GM12864 (cell line): ENCODE measurements at places on chromosomes 7 and 10.
A peak's percentile ranks its signal among the peaks of the same experiment; 100 is the strongest.

DNA sequence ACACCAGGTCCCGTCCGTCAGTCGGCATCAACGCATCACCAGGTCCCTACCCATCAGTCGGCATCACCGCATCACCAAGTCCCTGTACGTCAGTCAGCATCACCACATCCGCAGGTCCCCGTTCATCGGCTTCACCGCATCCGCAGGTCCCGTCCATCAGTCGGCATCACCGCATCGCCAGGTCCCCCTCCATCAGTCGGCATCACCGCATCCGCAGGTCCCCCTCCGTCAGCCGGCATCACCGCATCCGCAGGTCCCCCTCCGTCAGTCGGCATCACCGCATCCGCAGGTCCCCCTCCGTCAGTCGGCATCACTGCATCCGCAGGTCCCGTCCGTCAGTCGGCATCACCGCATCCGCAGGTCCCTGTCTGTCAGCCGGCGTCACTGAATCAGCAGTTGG is 55.1 kb downstream of the IGF2BP3 start:
- no peak for DNase-seq

DNA sequence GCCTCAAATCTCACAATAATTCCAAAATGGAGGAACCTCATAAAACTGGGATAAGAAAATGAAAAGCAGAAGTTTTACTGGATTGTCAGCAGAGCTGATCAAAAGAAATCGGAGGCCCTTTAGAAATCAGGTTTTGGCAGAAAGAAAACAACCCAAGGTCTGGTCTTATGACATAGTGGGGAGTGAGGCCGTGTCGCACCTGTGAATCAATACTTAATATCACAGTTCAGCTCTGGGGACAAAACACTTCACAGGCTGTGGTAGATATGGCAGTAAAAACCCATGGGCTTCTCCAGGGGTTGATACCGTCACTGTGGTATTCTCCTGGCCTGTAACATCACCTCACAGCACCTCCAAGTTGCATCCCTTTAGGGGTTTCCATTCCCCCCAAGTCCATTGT is 6.5 kb upstream of the MALSU1 start:
- no peak for DNase-seq

GRCh38 chr7:111863269-111863668 is 301.0 kb upstream of the IMMP2L start:
- no peak for DNase-seq

GRCh38 chr7:122674502-122674901 is 24.4 kb downstream of the RNF133 start:
- no peak for DNase-seq

GRCh38 chr10:3473271-3473670 is 300.7 kb upstream of the PITRM1 start:
- DNase-seq, result no peak

- DNase-seq, result no peak
Observed at GRCh38 chr7:29879609-29880008, 73.3 kb downstream of the WIPF3 start.

- no peak for DNase-seq
Observed at GRCh38 chr10:53918755-53919154, 882.3 kb downstream of the PCDH15 start.

- no peak for DNase-seq
Observed at GRCh38 chr7:130410868-130411541, 29.8 kb downstream of the CEP41 start.

- DNase-seq, result no peak
Observed at GRCh38 chr10:17076626-17077345, 52.8 kb downstream of the CUBN start.

GRCh38 chr7:134520130-134520529 is 7.2 kb upstream of the AKR1B10 start:
- no peak for DNase-seq

DNA sequence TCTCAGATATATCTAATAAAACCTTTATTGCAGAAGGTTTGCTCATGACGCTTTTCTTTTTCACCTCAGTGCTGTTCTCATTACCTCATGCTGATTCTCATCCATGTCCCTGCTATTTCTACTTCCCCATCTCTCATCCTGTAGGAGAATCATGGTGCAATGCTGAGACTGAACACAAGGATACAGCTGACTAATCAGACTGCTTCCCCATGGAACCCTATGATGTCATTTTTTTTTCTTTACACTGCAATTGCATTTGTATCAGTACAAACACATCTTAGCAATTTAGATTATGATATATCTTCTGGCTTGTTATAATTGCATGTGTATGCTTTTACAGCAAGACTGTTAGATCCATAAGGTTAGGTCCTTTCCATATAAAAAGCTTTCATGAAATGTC is 93.7 kb downstream of the SEMA3A start:
- DNase-seq, result no peak

- no peak for DNase-seq
Observed at GRCh38 chr10:78527296-78527695, 493.6 kb downstream of the RPS24 start.

DNA sequence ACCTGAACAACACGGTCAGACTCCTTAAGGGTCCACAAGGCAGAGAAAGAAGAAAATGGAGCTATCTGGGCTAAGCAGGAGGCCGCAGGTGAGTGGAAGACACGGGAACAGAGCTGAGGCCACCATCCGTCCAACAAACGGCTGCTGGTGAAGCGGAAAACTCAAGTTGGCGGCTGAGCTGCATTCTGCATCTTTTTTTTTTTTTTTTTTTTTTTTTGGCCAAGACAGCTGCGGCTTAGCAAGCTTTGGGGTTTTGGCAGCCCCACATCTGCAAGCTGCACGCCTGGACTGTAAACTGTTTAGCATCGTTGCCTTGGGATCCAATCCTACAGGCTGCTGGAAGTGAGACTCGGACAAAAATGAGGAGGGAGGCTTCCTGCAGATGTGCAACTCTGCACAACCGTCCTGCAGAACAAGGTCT is 37.4 kb downstream of the RGS10 start:
- DNase-seq, result no peak

DNA sequence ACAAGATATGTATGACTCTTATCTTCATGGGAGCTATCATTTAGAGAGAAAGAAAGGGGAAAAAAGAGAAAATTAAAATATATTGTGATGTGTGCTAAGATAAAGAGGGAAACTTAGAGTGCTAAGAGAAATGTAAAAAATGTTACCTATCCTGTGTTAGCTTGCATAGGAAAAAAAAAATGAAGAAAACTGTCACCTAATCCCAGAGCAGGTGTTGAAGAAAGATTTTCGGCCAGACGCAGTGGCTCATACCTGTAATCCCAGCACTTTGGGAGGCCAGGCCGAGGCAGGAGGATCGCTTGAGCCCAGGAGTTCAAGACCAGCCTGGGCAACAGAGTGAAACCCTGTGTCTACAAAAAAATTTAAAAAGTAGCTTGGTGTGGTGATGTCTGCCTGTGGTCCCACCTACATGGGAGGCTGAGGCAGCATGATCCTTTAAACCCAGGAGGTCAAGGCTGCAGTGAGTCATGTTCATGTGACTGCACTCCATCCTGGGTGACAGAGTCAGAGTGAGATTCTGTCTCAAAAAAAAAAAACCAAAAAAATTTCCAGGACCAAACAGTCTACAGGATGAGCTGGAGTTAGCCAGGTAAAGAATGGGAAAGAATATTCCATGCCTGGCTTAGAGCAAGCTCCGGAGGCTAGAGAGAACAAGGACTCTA is 2.4 kb upstream of the MKLN1 start:
- DNase-seq, result no peak

- DNase-seq, result no peak
Observed at GRCh38 chr10:69056536-69057260, 31.2 kb upstream of the SRGN start.

- DNase-seq, result no peak
Observed at GRCh38 chr10:70212879-70213278, 20.4 kb downstream of the PPA1 start.

DNA sequence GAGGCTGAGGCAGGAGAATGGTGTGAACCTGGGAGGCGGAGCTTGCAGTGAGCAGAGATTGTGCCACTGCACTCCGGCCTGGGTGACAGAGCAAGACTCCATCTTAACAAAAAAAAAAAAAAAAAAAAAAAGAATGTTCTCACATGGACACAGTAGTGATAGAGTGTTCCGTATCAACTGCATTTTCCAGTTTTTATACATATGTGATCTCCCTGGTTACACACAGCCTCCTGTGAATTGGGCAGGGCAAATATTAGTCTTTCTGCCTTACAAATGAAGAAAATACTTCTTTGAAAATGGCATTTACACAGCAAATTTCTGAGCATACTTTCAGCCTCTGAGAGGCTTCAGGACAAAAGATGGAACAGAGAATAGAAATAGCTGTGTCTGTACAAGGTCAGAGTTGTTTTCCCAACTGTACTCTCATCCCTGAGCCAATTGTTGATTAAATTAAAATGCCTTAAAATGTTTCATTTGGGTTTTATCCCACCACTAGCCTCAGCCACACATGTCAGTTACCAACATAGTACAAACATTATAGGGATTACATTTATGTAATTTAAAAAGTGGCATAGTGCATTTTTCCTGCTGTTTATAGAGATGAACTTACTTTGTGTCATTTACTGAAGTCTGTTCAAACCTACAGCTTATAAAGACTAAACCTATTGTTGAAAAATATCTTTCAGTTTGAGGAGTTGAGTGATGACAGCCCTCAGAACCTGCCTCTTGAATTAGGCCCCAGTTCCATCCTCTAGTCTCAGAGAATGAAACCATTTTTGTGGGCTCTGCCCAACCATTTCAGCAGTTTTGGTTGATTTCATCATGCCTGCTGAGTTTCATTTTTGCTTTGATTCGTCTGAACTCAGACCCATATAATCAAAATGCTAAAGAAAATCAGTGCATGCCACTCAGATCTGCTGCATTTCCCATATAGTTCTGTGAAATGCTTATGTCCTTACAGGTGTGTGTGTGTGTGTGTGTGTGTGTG is 609.4 kb upstream of the C7orf33 start:
- DNase-seq, result no peak

DNA sequence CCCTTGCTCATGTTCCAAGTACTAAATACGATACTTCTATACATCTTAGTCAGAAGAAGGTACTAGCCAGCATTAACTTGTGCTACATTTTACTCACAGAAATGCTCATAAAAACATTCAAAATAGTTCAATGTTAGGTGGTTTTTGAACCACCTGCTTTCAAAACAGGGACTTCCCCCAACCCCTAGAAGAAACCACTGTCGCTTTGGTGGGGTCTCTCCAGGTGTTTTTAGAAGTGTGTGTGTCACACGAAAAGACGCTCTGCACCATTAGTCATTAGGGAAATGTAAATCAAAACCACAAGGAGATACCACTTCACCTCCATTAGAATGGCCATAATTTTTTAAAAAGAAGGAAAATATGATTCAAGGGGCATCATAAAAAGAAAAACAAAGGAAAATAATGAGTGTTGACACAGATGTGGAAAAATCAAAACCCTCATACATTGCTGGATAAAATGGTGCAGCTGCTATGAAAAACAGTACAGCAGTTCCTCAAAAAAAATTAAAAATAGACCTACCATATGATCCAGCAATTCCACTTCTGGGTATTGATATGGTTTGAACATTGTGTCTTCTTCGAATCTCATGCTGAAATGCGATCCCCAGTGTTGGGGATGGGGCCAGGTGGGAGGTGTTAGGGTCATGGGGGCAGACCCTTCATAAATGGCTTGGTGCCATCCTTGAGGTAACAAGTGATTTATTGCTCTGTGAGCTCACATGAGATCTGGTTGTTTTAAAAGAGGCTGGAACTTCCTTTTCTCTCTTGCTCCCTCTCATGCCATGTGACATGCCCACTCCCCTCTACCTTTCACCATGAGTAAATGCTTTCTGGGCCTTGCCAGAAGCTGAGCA is 74.2 kb downstream of the MALSU1 start:
- peak; percentile 69 for DNase-seq

DNA sequence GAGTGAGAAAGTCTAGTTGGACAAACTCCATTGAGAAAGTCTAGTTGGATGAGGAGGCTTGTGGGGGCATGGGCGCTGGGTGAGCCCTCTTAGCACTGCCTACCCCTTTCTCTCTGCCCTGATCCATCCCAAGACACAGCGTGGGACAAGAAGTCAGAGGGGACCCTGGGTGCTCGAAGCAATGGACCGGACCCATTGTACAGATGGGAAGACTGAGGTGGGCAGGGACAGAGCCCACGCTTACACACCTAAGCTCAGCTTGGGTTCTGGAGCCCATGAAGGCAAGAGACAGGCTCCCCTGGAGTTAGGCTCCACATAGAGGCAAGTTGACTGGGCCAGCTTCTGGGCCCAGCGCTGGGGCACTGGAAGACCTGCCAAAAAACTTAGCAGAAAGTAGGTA is 126.8 kb upstream of the TNRC18 start:
- no peak for DNase-seq

- no peak for DNase-seq
Observed at GRCh38 chr10:130485236-130485957, 349.2 kb downstream of the GLRX3 start.

GRCh38 chr7:139109188-139109982 is at the start of gene ZC3HAV1:
TSS of gene ZC3HAV1 (minus strand) at chr7:139109720. CDS start at chr7:139109331, 389 bp downstream.
- DNase-seq, result peak; percentile 87

DNA sequence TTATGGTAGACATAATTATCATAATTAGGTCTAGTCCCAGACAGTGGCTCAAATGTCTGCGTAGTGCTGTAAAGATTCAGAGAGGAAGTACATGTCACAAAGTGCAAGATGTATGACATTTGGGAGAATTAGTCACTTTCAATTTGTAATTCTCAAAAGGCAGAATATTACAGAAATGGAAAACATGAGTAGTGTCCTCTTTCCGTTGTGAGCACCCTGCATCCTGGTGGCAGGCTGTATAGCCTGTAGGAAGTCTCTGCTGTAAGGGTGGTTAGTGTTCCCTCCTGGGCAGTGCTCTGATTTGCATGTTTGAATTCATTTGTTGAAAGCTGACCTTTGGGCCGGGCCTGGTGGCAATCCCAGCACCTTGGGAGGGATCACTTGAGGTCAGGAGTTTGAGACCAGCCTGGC is 17.0 kb downstream of the CDK14 start:
- peak; percentile 50 for DNase-seq
